ENCODE measurements at places on chromosomes 3 and 15.

DNA sequence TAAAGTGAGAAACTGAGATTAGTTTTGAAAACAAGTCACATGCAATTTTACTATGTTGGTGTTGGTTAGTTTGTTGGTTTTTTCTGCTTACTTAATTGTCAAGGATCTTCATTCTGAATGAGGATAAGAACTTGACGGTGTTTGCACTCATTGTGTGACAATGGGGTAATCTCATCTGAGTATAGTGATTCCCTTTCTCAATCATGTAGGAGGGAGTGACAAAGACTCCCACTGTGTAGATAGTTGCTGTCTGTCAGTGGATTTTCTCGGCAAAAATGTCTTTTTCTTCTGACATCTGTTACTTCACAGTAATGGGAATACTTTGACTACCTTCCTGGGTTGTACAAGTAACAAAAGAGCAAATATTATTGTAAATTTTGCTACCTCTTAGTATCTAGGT is 23.5 kb downstream of the KCNH8 start:
- no peak for DNase-seq

- no peak for DNase-seq
Observed at GRCh38 chr3:139970526-139970925, 35.5 kb downstream of the CLSTN2 start.

DNA sequence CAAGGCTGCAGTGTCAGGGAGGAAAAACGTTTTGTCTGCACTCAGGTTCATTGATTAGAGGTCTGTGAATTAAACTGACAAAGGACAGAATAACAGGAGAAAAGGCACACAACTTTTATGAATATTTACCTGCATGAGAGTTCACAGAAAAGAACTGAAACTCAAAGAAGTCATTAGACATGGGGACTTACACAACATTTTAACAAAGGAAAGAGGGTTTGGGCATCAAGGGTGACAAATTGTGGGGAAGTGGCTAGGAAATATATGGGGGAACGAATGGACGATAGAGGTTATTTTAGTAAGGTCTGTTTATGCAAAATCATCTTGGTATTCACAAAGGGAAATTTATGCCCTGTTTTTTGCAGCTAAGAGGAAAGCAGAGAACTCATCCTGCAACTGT is 65.6 kb upstream of the C15orf39 start:
- no peak for DNase-seq

DNA sequence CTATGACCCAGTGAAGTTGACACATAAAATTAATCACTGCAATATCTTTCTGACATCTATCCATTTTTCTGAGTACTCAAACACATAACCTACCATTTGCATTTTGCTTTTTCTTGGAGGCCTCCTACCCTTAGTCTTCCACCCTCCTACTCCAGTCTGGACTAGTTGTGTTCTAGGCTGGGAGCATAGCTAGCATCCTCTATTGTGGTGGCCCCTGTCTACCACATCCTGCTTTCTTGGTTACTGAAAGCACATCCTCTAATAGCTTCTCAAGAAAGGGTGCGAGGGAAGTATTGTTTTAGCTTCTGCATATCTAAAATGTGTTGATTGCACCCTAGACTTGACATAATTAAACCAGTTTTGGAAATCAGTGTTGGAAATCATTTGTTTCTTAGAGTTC is 176.5 kb downstream of the THSD4 start:
- no peak for DNase-seq

GRCh38 chr15:95304151-95304946 is 1026.2 kb upstream of the NR2F2 start:
- DNase-seq = no peak
